ENCODE measurements at places on chromosomes 1 and 21.
A peak's percentile ranks its signal among the peaks of the same experiment; 100 is the strongest.

- peak; percentile 35 for DNase-seq
These were observed 868.2 kb upstream of the CXADR start for GRCh38 chr21:16644685-16645084.

DNA sequence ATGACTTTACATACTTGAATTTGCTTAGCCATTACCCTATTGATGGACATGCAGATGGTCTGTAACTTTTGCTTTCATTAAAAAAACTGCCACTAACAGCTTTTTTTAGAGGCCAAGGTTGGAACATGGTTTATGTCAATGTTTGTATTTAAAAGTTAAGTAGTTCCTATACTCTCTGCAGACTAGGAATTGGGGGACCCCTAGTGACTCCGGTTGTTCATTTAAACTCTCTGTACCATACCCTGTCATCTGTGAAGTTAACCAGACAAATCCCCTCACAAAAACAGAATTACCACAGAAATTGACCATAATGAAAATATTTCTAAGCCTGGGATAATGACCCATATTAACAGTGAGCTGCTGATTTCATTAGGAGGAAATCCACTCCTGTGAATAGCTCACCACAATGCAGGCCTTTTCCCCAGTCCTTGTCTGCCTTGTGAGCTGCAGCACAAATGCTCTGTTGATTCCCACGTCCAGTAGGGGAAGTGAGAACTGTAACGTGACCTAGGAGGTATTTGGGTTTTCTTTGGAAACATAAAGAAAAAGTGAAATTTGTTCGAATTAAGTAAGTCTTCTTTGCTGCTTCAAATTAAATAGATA is 30.2 kb upstream of the CD101 start:
- DNase-seq: no peak

GRCh38 chr1:20276485-20277159 is 14.1 kb upstream of the VWA5B1 start:
- DNase-seq: no peak

DNA sequence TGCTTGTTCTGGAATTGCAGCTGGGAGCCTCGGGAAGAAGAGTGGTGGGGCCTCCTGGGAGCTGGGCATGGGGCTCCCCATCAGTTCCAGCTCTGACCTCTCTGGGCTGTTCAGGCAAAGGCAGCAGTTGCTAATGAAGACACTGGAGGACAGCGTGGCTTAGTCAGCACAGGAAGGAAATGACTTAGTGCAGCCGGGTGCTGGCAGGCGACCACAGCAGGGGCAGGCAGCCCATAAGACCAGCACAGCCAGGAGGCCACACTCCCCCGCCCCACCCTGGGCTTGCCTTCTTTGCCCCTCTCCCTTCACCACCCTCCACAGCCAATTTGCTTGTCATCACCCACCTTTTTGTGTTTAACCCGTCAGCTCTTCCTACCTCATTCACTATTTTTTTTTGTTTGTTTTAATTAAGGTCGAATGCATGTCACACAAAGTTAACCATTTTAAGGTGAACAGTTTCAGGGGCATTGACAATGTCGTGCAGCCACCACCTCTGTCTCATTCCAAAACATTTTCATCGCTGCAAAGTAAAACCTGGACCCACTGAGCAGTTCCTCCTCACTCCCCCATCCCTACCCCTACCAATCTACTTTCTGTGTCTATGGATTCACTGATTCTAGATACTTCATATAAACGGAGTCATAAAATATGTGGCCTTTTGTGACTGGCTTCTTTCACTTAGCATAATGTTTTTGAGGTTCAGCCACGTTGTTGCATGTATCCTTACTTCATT is 10.9 kb downstream of the OLIG2 start:
- DNase-seq: peak; percentile 67
